Type B pancreatic cell (in vitro differentiated cells): ENCODE measurements at places on chromosomes 5 and 9.

GRCh38 chr5:144040615-144041305, 129.7 kb downstream of the YIPF5 start:
- peaks cover 6% of the 10 kb centered on the region for H3K4me1 ChIP-seq
- DNase-seq: no peak
- H3K36me3 ChIP-seq: no peaks in the 10 kb centered on the region
- no peaks in the 10 kb centered on the region for H3K27me3 ChIP-seq
- no peak overlapping the region for H3K27ac ChIP-seq
- no peak overlapping the region for H3K4me3 ChIP-seq

- no peaks in the 10 kb centered on the region for H3K4me1 ChIP-seq
- no peaks in the 10 kb centered on the region for H3K27me3 ChIP-seq
- H3K4me3 ChIP-seq: no peak overlapping the region
- no peaks in the 10 kb centered on the region for H3K36me3 ChIP-seq
- peak overlapping the region; percentile 64 for H3K27ac ChIP-seq
- peak; percentile 65 for DNase-seq
Measured at GRCh38 chr5:179371681-179372680, 26.7 kb upstream of the ADAMTS2 start.

DNA sequence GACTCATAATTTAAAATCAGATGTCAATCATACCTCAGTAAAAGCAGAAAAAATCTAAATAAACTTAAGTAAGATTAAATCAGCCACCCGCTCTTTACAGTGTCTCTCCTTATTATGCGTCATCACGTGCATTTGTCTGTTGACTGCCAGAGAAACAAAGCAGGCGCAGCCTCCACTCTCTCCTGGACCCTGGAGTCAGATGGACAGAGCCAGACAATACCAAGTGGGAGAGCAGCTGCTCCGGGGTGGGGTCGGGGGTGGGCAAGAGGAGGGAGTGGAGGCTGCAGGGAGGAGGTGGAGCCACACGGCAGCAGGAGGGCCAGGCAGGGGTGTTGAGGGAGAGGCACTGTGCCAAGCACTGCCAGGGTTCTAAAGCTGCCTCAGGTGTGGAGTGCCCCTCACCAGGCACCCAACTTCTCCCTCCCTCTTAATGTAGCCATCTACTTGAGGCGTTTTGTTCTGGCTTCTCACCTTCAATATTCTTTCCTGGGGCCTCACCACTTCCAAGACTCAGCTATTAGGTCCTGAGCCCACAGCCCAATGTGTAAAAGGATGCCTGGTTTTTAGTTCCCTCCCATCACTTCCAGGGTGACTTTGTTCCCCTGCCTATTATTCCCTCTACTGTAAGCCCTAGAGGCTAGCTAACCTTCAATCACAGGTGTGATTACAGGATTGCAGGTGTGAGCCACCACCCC, 96.3 kb downstream of the GLDC start:
- DNase-seq: no peak
- H3K36me3 ChIP-seq: no peaks in the 10 kb centered on the region
- H3K27ac ChIP-seq: no peak overlapping the region
- no peaks in the 10 kb centered on the region for H3K27me3 ChIP-seq
- H3K4me3 ChIP-seq: no peak overlapping the region

- H3K4me3 ChIP-seq: no peak overlapping the region
- no peak for DNase-seq
- no peaks in the 10 kb centered on the region for H3K27me3 ChIP-seq
- H3K36me3 ChIP-seq: peaks cover 3% of the 10 kb centered on the region
- peaks cover 58% of the 10 kb centered on the region for H3K4me1 ChIP-seq
Measured at GRCh38 chr5:160266044-160266443, 36.7 kb downstream of the FABP6 start.

- H3K4me3 ChIP-seq: no peak overlapping the region
- no peak for DNase-seq
- H3K27me3 ChIP-seq: peaks cover 10% of the 10 kb centered on the region
- no peaks in the 10 kb centered on the region for H3K36me3 ChIP-seq
Measured at GRCh38 chr9:69499959-69500358, 172.2 kb downstream of the APBA1 start.
